ENCODE measurements at places on chromosomes 3 and 15. TPM values are rescaled to one million over a fixed set of nuclear protein-coding genes. Genes with fewer than 3 reads are reported as not detected.

The CCDC39 gene
- total RNA-seq, result not detected

The SLC38A3 gene
- total RNA-seq, result 3.9 TPM

DNA sequence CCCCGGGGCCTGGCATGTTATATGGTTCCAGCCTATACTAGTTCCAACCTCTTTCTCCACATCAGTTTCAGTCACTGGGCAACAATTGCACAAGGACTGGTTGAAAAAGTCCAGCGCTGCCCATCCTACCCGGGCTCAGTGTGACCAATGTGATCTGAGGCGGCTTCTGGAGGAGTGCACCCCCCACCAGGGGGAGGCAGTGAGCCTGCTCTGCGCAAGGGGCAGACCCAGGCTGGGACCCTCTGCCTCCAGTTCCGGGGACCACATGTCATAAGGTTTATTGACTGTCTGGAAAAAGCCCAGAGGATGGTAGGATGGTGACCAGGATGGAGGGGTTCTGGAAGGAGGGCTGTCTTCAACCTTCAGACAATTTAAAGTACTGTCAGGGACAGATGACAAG is 25.6 kb upstream of the NR2E3 start:
- peak; percentile 83 for DNase-seq
- no peak overlapping the region for H3K4me3 ChIP-seq
- no peaks in the 10 kb centered on the region for H3K36me3 ChIP-seq
- H3K27me3 ChIP-seq, result peaks cover 10% of the 10 kb centered on the region

- peaks cover 73% of the 10 kb centered on the region for H3K4me1 ChIP-seq
- peak overlapping the region; percentile 63 for H3K27ac ChIP-seq
- H3K36me3 ChIP-seq, result no peaks in the 10 kb centered on the region
- no peak overlapping the region for H3K4me3 ChIP-seq
These were observed 63.7 kb downstream of the SLC12A8 start for GRCh38 chr3:125148836-125149235.

DNA sequence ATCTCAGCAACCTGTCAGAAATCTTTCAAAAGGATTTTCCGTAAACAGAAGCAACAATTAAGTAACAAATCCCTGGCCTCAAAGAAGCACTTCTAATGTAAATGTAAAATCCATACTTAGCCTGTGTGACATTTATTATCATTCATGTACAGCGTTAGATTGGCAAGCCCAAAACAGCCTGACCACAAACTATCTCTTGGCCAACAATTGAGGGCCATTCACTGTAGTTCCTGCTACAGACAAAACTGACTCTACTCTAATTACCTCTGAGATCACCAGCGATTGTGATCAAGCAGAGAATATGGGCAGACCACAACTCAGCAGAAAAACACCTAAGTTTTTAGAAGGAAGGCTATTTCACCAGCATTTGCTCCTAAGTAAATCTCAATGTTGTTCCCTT is 9.2 kb downstream of the SHQ1 start:
- H3K27ac ChIP-seq, result no peak overlapping the region
- no peak for DNase-seq
- H3K4me1 ChIP-seq, result peaks cover 9% of the 10 kb centered on the region
- H3K4me3 ChIP-seq, result no peak overlapping the region
- peaks cover 41% of the 10 kb centered on the region for H3K36me3 ChIP-seq

DNA sequence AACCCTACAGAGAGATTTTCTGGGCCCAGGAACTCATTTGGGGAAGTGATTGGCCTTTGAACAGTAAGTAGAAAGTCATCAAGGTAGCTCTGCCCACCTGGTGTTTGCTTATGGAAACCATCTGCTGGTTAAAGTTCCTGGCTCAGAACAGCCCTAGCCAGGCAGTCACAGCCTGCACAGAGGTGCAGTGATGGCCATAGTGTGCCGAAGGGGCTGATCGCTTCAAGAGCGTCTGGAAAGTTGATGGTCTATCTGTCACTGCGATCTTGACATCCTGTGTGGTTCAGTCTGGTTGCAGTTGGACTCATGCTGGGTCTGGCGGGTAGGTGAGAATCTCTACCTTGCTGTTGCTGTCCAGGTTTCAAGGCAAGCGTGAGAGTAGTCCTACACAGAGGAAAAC is 151.6 kb downstream of the SLCO3A1 start:
- no peaks in the 10 kb centered on the region for H3K27me3 ChIP-seq
- no peaks in the 10 kb centered on the region for H3K36me3 ChIP-seq
- DNase-seq, result no peak
- H3K4me3 ChIP-seq, result no peak overlapping the region

DNA sequence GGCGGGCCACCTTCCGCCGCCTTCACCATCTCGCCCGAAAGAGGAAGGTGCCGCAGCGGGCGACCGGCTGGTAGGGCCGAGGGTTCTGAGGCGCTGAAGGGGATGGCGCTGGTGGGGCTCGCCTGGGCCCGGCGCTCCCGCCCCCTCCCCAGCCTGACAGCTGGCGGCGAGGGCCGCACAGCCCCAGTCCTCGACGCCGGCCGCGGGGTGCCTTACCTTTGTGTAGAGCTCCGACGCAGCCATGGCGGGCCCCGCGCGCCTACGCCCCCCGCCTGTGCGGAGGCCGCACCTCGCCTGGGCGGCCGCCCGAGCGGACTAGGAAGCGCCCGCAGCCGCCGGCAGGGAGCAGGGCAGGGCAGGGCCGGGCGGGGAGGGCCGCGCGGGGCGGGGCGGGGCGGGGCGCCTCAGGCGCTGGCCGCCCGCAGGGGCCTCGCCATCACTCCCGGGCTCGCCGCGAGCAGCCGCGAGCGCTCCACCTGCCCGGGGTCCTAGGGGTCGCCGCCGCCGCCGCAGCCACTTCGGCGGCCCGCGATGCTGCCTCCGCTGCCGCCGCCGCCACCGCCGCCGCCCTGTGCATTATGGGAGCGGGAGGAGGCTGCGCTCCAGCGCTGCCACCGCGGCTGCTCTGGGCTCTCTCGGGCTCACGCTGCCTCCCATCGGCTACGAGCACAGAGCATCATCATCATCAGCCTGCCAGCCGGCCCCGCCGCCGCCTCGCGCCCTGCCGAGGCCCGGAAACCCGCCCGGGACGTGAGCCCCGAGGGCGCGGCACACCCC is at the start of gene MYO5A:
TSS of gene MYO5A (minus strand) at position 317 of the 777 bp plus-strand sequence. CDS start at position 243, 74 bp downstream.
- peaks cover 25% of the 10 kb centered on the region for H3K4me1 ChIP-seq
- H3K4me3 ChIP-seq, result peak within 1 kb of the TSS; percentile 92
- peak within 1 kb of the TSS; percentile 86 for H3K27ac ChIP-seq
- no peaks in the 10 kb centered on the region for H3K36me3 ChIP-seq
